ENCODE measurements at places on chromosomes 1 and 21.

- DNase-seq: no peak
Measured at GRCh38 chr1:32496127-32496526, 31.3 kb downstream of the ZBTB8B start.

GRCh38 chr1:109249654-109250401, 489 bp downstream of the CELSR2 start:
- no peak for DNase-seq

DNA sequence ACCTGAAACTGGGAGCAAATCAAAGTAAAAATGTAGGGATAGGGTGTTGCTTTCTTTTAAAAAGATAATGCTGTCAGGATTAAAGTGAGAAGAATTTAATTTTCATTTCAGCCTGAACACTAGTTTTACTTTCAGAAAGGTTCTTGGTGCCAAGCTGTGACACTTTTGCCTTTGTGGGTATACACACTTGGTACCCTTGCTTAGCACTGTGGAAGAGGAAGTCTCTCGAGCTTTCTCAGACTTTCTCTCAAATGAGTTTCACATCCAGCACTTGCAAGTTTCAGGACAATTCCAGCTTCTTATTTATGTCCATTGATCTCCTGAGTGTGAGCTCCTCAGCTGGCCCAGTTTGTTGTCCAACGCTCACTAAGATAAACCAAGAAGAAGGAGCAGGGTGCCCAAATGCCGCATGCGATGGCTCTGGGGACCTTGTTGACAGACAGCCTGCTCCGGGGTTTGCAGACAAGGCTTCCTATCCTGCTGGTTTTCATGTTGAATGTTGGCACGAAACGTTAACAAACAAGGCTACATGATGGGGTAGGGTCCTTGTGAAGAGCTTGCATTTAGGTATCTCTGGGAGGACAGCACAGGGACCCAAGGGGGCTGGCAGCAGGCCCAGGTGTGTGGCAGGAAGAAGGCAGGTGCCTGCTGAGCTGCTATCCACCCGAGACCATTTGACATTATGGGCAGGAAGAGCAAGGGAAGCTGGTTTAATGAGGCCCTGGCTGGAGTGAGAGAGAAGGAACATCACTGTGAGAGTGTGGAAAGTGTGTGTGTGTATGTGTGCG, 79.7 kb downstream of the POFUT2 start:
- DNase-seq: no peak

- DNase-seq: no peak
Measured at GRCh38 chr1:205936846-205937586, 6.2 kb downstream of the SLC26A9 start.

DNA sequence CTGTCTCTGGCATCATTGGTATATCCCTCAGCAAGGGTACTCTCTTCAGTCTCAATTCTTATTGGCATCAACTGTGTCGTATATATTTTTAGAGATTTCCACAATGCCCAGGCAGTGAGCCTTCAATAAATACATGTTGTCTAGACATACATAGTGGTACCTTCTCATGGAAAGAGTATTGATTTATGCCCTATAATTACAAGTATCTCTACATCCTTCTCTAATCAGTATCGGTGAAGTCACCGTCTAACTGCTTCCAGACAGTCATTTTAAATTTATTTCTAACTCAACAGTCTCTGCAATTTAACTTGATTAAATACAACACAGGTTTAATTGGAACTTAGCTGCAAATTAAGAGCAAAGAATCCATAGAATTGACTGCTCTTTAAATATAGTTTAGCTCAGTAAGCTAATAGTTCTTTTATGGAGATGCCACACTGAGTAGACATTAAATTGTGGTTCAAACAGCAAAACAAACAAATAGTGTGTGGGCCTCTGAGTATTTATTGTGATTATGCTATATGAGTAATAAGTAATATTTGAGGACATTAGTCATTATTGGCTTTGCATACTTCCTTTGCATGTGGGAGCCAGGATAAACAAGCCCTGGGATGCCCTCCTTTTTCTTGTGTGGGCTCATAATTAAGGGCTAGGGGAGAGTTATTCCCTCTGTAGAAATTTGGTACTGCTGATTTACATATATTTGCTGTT, 126.9 kb upstream of the DUSP10 start:
- DNase-seq: no peak

DNA sequence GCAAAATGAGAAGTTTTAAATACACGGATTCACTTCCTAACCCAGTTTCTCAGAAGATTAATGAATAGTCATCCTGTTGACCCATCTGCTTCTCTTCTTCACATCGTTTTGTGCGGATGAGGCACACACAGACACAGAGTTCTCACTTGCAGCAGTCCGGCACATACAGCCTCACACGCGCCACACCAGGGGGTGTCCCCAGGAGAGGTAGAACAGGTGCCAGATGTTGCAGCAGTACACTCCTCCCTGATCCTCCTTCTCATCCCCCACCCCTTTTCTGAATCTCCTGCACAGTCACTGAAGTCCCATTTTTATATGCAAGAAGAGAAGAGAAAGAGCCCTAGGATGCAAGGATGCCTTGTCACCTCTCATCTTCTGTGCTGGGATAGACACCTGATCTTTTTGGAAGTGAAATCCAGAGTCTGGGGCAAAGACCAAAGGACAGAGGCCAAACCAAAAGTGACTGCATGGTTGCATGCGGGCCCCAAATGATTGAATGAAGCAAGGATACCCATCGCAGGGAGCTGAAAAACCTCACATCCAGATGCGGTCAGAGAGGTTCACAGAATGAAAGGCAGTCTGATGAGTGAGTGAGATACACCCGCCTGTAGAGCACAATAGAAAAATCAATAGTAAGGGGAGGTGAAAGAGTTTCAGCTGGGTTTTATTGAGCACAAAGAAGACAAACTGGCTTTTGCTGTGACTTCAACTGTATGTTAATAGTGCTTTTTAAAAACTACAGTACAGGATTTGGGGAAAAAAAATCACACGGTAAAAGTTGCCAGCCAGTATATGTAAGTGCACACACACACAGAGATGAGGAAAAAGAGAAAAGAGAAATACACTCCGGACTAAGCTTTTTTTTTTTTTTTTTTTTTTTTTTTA, 28.9 kb downstream of the PBX1 start:
- no peak for DNase-seq

DNA sequence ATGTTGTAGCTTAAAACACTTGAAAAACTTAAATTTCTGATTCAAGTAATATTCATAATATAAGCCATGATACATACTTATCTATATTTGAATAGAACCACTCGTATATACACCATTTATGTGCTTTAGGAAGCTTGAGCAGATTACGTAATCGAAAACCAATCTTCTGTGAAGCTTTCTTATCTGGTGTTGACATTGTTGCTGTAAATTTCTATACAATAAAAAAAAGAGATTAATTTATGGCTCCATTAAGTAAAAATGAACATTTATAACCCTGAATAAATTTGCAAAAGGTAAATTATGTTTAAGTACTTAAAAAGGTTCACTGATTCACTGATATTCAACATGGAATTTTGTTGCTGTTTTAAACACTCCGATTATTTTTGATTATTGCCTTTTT, 21.4 kb downstream of the LIN9 start:
- no peak for DNase-seq

- no peak for DNase-seq
Measured at GRCh38 chr1:227357927-227358302, 39.6 kb upstream of the CDC42BPA start.

DNA sequence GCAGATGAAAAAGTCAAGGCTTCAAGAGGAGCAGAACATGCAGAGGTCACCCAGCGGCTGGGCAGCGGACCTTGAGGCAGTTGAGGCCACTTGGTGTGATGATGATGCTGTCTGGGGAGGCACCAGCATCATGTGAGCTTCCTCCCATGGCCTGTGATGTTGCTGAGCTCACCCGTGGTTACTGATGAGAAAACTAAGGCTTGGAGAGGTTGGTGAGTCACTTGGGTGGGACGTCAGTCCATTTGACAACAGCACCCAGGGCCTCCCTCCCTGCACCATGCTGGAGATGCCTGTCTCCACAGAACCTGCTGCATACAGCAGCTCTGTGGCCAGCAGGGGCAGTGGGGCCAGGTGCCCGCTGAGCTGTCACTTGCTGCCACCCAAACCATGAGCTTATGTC, 146.8 kb downstream of the NPHP4 start:
- no peak for DNase-seq

DNA sequence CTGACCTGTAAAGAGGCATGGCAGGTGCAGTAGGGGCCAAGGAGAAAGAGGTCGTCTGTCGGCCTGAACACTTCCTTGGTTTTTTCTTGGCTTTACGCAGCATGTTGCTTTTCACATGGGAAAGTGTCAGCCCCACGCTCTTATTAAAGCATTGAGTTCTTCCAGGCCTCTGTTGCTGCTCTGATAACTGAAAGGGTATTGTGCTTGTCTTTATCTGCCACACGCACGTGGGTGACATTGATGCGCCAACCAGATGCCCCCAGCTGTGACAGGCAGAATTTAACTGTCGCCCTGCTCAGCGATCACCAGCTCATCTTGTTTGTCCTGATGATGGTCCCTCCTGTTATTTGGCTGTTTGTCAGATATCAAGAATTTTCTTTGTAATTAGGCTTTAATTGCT, 76.5 kb downstream of the GALNT2 start:
- no peak for DNase-seq

GRCh38 chr1:226875641-226876295, 5.4 kb downstream of the PSEN2 start:
- DNase-seq: no peak

DNA sequence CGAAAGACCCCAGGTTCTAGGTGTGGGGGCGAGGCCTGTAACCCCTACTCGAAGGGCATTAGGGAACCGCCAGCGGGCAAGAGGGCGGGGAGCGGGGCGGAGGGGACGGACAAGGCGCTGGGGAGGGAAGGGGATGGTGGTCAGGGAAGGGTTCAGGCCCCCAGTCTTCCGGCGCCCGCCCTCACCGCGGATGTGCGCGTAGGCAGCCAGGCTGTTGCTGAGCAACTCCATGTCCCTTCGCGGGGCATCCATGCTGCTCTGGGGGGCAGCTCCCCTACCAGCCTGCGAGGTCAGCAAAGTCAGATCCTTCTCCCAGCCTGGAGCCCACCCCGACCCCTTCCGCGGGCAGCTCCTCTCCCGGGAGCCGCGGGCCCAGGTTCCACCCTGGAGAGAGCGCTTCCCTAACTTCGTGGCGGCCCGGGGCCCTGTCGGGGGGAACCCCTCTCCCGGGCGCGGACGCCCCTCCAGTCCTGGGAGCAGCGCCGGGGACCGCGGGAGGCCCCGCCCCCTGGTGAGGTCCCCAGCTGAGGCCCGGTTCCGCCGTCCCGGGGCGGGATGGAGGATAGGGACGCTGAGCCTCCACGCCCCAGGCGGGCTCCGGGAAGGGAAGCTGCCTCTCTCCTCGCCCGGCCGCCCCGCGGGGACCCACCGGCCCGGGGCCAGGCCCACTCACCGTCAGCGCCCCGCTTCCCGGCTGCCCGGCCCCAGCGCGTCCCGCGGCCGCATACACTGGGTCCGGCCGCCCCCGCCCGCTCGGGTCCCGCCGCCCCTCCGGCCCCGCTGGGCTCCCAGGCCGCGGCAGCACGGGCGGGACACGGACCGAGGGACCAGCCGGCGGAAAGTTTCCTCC, 434 bp downstream of the EVA1B start:
- peak; percentile 72 for DNase-seq

DNA sequence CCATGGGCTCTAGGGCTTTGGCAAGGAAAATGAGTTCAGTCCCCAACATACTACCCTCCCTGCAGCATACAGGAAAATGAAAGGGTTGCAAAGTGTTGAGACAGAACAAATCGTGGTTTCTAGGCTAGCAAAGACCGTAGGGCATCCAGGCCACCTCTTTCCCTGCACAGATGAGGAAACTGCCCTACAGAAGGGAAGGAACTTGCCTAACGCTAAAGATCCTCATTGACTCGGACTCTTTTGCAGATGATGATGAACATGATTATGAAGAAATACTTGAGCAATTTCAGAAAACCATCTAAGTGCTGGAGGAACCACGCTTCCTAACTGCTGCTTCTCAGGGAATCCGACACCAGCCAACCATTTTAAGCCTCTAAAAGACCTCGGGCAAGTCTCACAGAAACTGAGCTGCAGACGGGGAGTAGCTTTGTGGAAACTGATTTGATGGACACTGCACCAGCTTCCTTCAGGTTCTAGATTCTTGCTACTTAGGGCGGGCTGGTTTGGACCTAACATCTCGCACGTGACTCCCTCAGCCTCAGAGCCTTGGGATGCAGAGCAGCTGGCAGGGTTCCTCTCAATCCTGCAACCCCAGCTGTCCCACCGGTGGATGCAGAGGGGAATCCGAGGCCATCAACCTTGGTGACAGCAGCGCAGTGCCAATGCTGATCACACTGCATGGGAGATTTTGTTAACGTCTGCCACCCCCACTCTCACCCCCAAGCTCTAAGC, 13.4 kb downstream of the THEMIS2 start:
- no peak for DNase-seq

DNA sequence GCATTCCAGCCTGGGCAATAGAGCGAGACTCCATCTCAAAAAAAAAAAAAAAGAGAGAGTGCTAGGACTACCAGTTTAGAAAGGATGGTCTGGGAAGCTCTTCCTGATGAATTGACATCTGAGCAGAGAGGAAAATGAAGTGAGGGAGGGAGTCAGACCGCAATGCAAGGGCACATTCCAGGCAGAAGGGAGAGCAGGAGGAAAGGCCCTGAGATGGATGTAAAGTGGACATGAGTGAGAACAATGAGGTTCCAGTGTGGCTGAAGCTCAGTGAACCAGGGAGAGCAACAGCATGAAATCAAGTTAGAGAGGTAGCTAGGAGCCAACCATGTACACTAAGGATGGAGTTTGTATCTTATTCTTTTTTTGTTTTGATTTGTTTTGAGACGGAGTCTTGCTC, 55.9 kb upstream of the SPOCD1 start:
- DNase-seq: no peak

GRCh38 chr1:29525941-29526340, 289.6 kb downstream of the PTPRU start:
- no peak for DNase-seq

DNA sequence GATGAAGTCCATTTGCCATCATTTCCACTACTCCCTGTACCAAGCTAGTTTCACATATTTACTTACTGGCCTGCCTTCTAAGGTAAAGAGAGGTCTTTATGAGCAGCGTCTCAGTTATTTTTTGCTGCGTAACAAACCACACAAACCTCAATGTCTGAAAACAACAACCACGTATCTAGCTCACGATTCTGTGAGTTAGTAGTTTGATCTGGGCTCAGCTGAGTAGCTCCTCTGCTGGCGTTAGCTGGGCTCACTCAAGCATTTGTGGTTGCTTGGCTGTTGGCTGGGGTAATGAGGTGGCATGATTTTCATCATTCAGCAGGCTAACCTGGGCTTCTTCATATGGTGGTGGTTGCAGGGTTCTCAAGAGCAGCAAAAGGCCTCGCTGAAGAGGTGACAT, 225.4 kb downstream of the FOXD2 start:
- DNase-seq: no peak

DNA sequence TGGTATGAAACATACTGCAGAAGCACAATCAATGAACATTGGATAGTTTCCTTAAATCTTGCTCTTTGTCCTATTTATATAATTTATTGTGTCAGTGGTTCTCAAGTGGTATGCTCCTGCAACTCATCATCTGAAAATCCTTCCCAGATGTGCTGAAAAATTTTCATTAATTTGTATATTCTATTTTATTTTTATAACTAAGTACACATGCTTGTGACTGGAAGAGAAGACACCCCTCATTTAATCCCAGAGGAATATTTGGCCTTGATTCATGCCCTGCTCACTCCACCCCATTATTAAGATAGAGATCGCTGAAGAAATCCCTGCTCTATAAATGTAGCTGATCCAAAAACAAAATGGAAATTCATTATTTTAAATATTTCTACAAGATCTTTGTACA, 870.5 kb upstream of the CXADR start:
- DNase-seq: no peak

- no peak for DNase-seq
Measured at GRCh38 chr1:76949503-76949902, 82.2 kb downstream of the ST6GALNAC5 start.

GRCh38 chr1:239819096-239819495, 272.6 kb upstream of the FMN2 start:
- DNase-seq: no peak

- DNase-seq: no peak
Measured at GRCh38 chr21:31530897-31531705, 128.4 kb upstream of the SOD1 start.

All from stimulated activated CD8-positive, alpha-beta memory T cell treated with anti-CD3 and anti-CD28 coated beads, Interleukin-4, amount 100 ng/mL, for 48 hours (primary cell).